Bone marrow (tissue), 2 donors: ENCODE measurements at places on chromosomes 16 and 17.

GRCh38 chr16:79151-80054 lies 1.4 kb downstream of the MPG start:
- DNase-seq, result no peak

- no peak for DNase-seq
These were observed 17.2 kb downstream of the GINS3 start for GRCh38 chr16:58409316-58409973.

- DNase-seq, result no peak
These were observed 7.8 kb downstream of the STXBP4 start for GRCh38 chr17:54976316-54976715.

- DNase-seq, result no peak
These were observed 45.1 kb downstream of the RGS9 start for GRCh38 chr17:65182233-65182632.

DNA sequence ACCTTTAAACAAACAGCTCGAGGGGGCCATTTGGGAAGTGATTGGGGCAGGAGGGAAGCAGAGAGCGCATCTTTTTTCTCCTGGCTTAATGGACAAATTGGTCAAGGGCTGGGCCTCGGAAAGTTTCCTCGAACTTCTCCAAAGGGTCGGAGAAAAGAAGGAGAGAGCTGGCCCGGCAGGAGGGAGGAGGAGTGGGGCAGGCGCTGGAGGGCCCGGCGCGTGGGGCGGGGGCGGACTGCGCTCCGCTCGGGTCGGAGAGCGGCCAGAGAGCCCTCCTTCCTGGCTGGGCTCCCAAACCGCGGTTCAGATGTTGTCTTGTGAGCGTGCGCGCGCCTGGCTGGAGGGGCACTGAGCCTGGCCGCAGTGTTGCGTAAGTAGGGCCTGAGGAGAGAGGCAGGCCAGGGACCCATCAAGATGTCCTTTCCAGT lies 1.2 kb downstream of the MMP2 start:
- DNase-seq, result no peak
